ENCODE measurements at places on chromosomes 3 and 15. TPM values are rescaled to one million over a fixed set of nuclear protein-coding genes. Genes with fewer than 3 reads are reported as not detected.

Gene TTC23
- total RNA-seq, result 11.9 TPM

DNA sequence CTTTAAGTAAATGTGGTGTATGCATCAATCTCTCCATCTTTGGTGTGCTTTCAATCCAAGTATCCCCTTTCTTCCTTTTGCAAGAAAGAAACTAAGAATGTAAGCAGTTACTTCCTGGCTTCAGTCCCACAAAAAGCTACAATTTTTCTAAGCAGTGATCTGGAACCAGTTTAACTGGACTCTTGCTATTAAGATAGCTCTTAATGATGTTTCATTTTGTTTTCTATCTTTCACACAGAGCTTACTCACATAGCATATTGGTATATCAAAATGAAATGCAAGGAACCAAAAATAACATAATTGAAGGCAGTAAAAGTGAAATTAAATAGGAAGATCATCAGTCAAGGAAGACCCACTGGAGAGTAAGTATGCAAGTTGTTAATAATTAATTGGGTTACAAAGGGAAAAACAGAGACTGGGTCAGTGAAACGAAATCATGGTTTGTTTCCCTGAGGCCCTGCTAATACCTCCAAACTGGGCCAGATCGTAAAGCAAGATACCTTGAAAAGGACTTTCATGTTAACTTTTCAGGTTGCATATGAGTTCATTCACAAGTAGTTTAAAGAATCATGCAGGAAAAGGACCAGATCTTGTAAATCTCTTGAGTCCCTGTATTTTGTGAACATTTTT, 41.9 kb downstream of the GPR160 start:
- no peak for DNase-seq

DNA sequence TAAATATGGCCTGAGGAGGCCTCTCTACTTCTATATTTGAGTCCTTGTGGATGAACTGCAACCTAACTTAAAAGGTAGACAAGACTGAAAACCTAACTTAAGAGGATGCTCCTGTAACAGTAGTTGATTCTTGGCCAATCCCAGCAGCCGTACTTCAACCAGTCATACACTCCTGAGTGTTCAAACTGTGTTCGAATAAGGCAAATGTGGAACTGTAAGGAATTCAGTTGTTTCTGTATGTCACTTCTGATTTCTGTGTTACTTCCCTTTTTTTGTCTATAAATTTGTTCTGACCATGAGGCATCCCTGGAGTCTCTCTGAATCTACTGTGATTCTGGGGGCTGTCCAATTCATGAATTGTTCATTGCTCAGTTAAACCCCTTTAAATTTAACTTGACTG, 20.5 kb downstream of the GALK2 start:
- no peak for DNase-seq

GRCh38 chr3:188179006-188179966, 25.3 kb downstream of the LPP start:
- no peak for DNase-seq

GRCh38 chr15:99486371-99487336, 79.1 kb upstream of the MEF2A start:
- DNase-seq, result no peak
